ENCODE measurements at places on chromosomes 6 and 20. TPM values are rescaled to one million over a fixed set of nuclear protein-coding genes. Genes with fewer than 3 reads are reported as not detected.

GRCh38 chr6:168278904-168279303, 40.7 kb downstream of the DACT2 start:
- DNase-seq: no peak

DNA sequence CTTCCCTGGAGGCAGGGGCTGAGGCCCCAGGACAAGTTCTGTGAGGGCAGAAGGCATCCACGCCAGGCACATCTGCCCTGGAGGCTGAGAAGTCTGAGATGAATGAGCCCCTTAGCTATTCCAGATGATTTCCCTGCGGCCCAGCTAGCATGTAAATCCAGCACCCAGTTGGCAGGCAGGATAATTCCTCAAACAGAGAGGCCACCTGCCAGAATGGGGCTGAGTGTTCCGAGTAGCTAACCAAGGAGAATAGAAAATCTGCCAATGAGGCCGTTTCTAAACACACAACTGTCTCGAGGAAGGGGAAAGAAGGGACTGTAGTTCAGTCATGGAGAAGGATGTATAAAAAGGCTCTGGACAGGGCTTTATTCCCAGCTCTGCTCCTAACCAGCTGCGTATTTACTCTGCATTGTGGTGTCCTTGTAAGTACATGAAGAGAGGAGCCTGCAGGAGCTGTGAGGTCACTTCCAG, 211.4 kb upstream of the CDYL start:
- DNase-seq: no peak

The CDC5L gene
- 27.3 TPM for total RNA-seq

DNA sequence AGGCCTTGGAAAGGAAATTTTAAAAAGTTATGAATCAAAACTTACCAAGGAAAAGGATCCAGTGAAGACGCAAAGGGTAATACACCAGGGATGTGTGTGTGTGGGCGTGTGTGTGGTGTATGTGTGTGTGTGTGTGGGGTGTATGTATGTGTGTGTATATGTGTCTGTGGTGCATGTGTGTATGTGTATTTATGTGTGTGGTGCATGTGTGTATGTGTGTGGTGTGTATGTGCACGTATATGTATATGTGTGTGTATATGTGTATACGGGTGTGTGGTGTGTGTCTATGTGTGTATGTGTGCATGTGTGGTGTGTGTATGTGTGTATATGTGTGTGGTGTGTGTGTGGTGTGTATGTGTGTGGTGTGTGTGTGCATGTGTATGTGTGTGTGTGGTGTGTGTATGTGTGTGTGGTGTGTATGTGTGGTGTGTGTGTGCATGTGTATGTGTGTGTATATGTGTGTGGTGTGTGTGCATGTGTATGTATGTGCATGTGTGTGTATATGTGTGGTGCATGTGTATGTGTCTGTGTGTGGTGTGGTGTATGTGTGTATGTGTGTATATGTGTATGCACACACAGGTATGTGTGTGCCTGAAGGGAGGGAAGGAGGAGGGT, 176.1 kb upstream of the SUPT3H start:
- DNase-seq: no peak

The BMP6 gene
- total RNA-seq: 0.69 TPM

The ZBTB12 gene
- total RNA-seq: 0.69 TPM

The CCN5 gene
- total RNA-seq: 0.10 TPM

DNA sequence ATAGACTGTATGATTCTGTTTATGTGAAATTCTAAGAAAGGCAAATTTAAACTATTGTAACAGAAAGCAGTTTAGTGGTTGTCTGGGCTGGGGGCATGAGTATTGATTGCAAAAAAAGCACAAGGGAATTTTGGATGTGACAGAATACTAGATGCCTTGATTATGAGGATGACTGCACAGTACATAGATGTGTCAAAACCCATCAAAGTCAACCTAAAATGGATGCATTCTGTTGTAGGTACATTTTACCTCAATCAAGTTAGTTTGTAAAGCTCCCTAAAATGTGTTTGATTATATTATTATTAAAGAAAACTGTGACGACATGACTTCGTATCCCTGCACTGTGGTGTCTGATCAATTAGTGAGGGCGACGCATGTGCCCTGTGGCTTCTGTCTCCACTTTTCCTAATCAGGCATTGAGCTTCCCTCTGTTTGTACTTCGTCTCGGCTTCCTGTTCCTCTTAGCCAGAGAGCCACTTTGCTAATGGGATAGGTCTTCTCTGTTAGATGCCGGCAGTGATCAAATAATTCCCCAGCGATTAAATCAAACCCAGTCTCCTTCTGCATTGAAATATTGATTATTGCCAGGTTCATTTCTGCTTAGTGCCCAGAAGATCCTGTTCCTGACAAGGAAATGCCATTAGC, 118.3 kb upstream of the GGTLC1 start:
- DNase-seq: no peak

DNA sequence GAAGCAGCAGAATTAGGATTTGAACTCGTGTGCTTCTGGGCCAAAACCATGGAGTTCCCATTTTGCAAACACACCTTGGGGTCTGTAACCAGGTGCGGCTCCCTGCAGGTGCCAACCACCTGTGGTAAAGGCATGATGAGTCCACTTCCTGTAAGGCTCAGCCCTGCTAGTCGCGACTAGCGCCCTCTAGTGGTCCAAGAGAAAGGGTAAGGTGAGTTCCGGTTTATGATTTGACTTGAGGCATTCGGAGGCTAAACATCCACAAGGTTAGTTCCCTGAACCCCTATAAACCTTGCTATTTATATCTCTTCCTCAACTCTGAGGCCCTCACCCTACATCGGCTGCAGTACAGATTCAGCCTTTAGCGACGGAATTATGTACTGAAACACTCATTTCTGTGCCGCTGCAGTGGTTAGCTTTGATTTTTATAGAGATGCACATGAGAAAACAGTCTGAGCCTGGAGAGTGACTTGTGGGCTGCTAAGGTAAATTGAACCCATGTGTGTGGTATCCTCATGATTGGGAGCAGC, 173.4 kb downstream of the PLCB1 start:
- DNase-seq: peak; percentile 33

- peak; percentile 49 for DNase-seq
These were observed 390.6 kb upstream of the ID4 start for GRCh38 chr6:19446570-19446969.
